RWPE1 (cell line): ENCODE measurements at places on chromosomes 2 and 18.

GRCh38 chr18:50075772-50076171 lies 119.2 kb downstream of the MYO5B start:
- no peak for DNase-seq

- DNase-seq = peak; percentile 80
These were observed 9.7 kb downstream of the CCT4 start for GRCh38 chr2:61878761-61879160.

GRCh38 chr2:207920321-207920720 lies 105.0 kb downstream of the PLEKHM3 start:
- no peak for DNase-seq

DNA sequence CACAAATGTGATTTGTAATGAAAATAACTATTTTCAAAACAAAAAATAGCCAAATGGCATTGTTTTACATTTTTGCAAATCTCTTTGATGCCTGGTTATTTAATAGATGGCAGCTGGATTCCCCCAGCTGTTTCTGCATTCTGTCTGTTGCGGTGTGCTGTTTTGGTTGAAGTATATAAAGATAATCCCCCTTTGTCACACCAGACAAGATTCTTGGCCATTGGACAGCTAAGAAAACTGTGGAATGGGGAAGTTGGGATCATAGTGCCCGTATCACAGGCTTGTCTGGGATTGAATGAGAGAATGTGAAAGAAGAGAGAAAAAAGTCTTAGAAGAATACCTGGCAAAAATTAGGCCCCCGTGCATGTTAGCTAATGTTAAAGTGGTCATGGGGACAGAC lies 19.5 kb upstream of the LYPD6B start:
- DNase-seq = no peak

DNA sequence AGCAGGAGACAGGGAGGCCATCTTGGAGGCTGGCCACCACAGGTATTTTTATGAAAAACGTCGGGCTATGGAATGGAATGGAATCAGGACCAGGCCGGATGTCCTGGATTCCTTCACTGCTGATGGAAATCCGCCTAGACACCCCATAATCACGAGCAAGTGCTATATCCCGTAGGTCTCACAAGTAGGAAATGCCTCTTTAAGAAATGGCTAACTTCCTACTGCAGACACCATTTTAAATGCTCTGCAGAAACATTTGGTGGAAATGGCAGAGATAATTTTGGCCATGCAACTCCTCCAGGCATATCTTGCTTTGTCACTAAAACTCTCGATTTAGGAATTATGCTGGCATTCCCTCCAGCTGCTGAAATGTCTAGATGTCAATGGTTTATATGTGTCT lies 18.0 kb downstream of the ID2 start:
- no peak for DNase-seq

GRCh38 chr2:174568425-174568824 lies 29.2 kb downstream of the WIPF1 start:
- DNase-seq = no peak

GRCh38 chr2:42256505-42256904 lies 87.4 kb downstream of the EML4 start:
- DNase-seq = no peak

GRCh38 chr2:69588403-69588802 lies 55.1 kb downstream of the AAK1 start:
- no peak for DNase-seq

DNA sequence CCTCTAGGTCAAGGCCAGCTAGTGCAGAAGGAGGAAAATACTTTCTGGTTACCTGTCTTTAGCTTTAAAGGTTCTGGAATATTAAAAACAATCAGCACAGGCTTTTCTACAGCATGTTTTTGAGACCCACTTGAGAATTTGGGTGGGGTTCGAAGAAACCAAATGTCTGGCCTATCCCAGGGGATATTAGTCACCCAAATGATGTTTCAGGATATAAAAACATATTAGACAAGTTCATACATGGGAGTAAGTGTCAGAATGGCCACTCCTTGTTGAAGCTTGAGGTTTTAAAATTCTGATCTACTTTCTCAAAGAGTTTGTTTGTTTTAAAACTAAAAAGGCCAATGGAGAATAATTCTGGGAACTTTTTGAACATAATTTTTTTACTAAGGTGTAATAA lies 158.6 kb upstream of the DLX2 start:
- peak; percentile 93 for DNase-seq

GRCh38 chr18:76455003-76455676 lies 39.9 kb downstream of the ZNF516 start:
- DNase-seq = no peak

DNA sequence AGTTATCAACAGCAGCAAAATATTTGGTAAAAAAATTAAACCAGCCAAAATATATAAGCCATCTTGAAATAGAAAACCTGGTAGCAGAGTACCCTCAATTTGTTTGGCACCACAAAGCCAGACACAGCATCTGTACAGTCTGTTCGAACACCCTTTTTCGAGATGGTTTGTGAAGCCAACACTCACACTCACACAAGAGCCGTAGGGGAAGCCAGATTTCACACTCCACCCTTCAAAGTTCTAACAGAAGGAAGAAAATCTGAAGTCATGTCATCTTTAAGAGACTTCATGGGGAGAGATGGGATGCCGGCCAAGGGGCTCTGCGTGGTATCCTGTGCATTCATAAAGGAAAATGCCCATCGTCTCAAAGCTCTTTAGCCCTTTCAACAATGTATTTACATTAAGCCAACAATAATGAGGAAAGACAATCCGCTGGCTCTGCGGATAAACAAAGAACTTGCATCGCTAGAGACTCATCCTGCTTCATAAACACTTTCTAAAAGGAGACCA lies 451.5 kb upstream of the CHST9 start:
- DNase-seq = no peak

DNA sequence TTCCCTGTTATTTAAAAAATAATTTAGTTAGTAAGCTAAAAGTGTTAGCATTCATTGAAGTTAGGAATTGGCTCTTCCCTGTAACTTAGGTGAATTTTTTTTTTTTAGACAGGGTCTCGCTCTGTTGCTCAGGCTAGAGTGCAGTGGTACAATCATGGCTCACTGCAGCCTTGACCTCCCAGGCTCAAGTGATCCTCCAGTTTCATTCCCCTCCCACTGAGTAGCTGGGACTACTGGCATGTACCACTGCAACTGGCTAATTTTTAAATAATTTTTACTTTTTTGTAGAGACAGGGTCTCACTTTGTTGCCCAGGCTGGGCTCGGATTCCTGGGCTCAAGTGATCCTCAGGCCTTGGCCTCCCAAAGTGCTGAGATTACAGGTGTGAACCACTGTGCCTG lies 66.4 kb downstream of the CERS6 start:
- DNase-seq = no peak

GRCh38 chr2:109447251-109447661 lies 166.5 kb downstream of the SEPTIN10 start:
- no peak for DNase-seq

GRCh38 chr18:50439460-50440015 lies 64.7 kb downstream of the SKA1 start:
- no peak for DNase-seq

- no peak for DNase-seq
These were observed 1133.3 kb upstream of the PIK3C3 start for GRCh38 chr18:40821596-40822243.

DNA sequence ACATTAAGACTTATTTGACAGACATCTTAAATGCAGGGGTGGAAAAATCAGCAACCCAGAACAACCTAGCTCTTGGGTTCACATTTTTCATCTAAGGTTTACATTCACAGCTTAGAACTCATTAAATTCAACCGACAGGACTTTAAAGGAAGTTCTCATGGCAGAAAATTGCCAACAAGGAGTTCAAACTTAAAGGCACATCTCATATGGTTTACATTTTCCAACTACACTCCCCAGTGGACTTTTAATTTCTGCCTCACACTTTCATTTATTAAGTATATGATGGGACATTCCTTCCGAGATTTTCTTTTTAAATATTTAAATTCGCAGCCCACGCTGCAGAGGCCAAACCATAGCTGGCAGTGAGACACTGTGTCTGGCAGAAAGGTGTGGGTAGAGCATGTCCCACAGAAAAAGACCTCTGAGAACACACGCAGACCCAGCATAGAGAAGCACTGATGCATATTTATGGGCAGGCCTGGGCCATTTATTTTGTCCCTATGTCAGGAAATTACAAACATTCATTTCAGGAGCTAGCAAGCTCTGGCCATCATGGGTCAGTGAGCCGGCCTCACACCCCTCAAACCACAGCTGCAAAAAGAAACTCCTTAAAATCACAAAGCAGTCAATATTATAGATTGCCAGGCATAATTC lies 46.3 kb downstream of the STK39 start:
- DNase-seq = no peak

DNA sequence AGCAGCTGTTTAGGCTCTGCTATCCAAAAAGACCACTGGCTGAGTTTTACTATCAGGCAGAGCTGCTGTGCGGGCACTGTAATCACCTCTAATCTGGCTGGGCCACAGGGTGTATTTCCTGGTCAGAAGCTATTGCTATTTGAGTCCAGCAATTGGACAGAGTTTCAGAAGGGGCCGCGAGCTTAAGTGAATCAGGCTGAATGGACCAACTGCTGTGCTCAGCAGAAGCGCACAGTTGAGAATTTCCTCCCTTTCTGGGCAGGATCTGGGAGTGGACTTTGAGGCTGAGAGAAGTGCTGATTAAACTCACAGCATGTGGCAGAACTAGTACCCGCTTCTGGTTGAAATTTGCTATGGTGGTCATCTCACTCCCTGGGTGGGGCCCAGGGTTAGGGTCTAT lies 251.8 kb downstream of the INSIG2 start:
- no peak for DNase-seq

DNA sequence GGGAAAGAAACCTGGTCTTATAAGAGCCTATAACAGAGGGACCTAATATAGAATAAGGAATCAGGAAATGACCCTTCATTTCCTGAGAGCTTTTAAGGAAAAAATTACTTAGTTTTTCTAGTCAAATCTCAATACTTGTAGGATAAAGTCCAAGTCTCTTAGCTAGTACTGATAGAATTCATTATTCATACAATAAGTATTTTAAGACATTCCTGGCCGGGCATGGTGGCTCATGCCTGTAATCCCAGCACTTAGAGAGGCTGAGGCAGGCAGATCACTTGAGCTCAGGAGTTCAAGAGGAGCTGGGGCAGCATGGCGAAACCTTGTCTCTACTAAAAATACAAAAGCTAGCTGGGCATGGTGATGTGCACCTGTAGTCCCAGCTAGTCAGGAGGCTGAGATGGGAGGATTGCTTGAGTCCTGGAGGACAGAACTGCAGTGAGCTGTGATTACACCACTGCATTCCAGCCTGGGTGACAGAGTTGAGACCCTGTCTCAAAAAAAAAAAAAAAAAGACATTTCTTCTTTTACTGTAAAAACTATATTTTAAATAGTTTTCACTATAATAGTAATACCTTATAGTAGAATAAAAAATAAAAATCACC lies 3.2 kb downstream of the RAB3GAP1 start:
- peak; percentile 24 for DNase-seq

- no peak for DNase-seq
These were observed 17.3 kb downstream of the RAB12 start for GRCh38 chr18:8626414-8627106.

DNA sequence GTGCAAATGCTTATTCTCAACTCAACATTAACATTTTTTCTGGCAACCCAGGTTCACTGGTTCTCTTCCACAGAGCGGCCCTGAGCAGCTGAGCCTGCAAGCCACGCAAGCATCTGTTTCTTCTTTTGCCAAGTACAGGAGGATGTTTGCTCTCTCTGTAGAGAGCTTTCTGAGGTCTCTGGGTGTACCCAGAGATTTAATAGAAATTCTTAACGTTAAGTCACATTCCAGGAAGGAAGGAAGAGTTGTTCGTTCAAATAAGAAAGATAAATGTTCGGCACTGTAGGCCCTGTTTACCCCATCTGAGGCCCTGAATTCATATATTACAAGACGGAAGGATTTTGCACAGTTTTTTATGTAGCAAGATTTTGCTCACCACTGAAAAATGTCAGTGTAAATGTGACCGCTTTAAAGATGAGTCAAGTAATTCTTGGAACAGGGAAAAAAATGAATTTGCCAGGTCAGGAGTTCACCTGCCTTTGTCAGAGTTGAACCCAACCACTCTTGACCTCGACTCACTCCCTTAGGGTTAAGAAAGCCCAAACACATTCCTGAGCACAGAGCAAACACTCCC lies 30.1 kb downstream of the KCTD18 start:
- DNase-seq = peak; percentile 72

- no peak for DNase-seq
These were observed 115.6 kb downstream of the STPG4 start for GRCh38 chr2:47039489-47039870.

DNA sequence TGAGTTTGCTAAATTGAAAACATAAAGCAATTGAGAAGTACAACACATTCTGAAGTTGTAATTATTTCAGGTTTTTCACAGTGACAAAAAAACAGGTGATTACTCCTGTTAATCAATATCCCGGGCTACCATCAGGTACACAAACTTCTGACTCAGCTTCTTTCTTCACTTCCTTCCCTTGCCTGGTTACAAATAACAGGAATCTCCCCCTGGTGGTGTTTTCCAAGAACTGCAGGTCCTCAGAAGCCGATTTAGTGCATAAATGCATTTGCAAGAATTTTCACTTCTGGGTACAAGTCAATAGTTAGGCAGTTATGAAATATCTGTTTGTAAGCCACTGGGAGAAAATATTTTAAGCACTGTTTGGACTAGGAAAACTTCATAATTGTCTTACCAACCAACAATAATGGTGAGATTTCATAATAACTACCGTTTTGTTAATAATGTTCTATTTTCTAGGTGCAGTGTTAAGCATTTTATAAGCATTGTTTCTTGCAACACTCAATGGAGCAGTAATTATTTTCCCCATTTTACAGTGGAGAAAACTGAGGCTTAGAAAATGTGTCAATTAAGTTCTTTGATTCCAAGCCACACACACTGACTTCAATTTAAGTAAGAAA lies 12.4 kb upstream of the GMCL1 start:
- DNase-seq = peak; percentile 72

DNA sequence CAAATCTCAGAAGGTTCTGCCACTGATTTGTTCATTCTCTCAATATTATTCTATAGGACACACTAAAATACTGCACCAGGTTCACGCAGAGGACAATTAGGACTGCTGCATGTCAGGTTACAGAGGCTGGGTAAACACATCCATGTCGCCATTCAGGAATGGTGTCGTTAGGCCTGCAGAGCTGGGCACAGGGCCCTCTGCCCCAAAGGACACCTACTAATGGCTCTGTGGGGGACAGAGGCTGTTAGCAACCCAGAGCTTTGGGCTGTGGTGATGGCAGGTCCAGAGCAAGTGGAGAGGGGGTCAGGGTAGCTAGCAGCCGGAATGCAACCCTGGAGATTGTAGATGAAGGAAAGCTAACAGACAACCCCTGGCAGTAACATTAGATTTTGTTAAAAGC lies 115.9 kb downstream of the TTC32 start:
- DNase-seq = no peak

GRCh38 chr18:10131460-10132395 lies 217.9 kb downstream of the VAPA start:
- DNase-seq = no peak

- DNase-seq = no peak
These were observed 1026.6 kb downstream of the TMEM182 start for GRCh38 chr2:103788389-103788788.

GRCh38 chr18:73381016-73381698 lies 513.4 kb upstream of the NETO1 start:
- DNase-seq = no peak
